ENCODE measurements at places on chromosomes 6 and 20.

DNA sequence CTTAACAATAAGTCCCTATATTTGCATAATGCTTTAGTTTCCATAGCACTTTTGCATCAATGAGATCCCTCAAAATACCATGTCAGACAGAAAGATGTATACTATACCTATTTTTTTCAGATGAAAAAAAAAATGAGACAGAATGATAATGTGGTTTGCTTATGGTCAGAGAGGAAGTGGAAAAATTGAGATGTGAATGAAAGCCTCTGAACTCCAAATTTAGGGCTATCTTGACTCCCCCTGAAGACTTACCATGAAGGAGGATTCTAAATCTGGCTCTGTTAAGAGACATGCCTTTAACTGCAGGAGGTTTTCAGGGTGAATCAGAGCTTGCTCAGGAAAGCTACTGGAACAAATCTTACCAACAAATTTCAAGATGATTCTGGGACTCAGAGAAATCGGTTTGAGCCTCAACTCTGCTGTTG, 176.2 kb downstream of the ISM1 start:
- no peak for DNase-seq

DNA sequence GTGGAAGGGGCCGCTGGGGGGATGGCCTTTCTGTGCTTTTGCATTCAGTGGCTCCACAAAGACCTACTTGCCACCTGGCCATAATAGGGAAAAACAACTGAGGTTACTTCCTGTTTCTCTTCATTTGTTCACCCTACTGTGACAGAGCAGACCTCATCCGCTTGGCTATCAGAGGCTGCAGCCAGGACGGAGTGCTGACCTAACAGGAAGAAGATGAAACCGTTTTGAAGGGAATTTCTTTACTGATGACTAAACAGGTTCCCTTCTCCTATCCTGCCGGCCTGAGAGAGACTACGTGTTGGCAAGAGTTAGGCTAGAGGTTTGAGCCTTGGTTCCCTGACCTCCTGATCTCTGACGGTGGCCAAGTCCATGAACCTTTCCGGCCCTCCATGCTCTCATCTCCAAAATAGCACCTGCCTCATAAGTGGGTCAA, 21.3 kb downstream of the PRR18 start:
- DNase-seq, result no peak

GRCh38 chr6:111848262-111848812, 24.9 kb downstream of the FYN start:
- DNase-seq, result no peak

DNA sequence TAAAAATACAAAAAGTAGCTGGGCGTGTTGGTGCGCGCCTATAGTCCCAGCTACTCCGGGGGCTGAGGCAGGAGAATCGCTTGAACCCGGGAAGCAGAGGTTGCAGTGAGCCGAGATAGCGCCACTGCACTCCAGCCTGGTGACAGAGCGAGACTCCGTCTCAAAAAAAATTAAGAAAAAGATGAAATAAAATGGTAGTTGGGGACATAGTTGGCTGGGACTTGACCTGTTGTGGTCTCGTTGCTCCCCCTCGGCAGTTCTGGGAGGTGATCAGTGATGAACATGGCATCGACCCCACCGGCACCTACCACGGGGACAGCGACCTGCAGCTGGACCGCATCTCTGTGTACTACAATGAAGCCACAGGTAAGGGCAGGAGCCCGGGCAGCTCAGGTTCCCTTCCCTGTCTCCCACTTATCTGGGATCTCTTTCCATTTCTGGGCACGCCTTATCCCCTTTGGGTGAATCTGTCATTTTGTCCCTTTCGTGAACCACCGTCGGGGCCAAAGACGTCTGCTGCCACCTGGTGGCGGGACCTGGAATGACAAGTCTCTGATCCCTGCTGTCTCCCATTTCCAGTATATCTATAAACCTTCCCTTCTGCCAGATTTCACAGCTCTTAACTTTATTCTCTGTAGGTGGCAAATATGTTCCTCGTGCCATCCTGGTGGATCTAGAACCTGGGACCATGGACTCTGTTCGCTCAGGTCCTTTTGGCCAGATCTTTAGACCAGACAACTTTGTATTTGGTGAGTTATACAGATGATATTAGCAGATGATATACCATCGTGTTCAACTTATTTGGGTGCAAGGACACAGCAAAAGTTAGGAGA, 2.3 kb downstream of the TUBB start:
- DNase-seq, result peak; percentile 81

DNA sequence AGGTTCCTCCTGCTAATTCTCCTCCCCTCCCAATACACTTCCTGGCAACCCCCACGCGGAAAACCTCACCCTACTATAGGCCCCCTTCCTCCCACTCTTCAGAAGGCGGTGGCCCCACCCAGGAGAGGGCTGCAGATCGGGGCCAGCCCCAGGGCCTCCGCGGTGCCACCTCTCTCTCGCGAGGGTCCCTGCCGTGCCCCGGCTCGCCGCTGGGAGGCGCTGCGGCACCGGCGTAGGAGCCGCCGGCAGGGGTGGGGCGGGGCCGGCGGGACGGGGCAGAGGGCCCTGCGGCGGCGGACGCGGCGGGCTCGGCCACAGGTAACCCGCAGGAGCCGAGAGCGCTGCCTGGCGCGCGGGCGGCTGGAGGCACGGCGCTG, at the start of gene ANKRD6:
Gene ANKRD6 (plus strand): TSS at position 278 of the 377 bp plus-strand sequence. CDS start 133,825 bp downstream, outside the sequence.
- peak; percentile 63 for DNase-seq

- no peak for DNase-seq
These were observed 682.1 kb upstream of the MAP3K7 start for GRCh38 chr6:91268941-91269340.

DNA sequence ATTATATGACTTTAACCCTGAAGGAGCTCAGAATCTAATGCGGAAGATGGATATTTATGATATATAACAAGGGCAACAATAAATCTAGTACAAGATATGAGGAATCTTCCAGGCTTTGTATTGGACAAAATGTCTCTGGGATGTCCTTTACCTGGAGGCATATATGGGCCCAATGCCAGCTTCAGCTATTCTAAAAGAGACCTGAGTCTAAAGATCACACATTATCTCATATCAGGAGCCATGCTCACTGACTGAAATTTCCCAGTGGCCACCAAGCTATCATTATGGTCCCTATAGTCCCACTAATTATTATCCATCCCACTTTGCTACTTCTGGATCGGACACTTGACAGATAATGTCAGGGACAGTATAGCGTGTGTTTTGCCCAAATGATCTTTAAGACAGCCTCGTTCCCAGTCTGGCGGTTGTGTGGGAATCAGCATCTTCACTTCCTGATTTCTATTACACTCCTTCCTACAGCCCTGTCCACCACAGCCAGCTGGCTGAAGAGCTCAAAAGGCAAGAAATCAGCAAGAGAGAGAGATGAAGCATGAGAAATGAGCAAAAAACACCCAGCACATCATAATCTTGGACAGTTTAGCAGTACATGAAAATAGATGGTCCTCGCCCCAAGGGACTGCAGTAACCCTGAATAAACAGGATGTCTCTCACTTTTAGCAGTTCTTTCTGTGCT, 34.9 kb downstream of the KLHL31 start:
- no peak for DNase-seq

DNA sequence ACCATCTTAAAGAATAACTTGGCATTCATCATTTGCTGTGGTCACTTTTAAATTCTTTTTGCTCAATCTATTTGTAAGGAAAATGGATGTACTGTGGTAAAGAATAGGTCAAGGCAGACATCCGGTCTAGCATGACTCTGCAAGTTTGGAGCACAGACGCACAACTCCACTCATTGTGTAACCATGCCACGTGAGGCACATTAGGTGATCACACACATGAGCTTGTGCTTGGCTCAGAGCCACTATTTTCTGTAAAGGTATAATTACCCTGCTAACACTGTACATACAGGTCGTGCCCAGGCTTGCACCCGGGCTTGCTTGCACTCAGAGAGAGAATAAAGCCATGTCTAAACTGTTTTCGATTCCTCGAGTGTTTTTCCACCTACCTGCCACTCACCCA, 1289.1 kb upstream of the ADGRB3 start:
- no peak for DNase-seq

- DNase-seq, result no peak
These were observed 63.7 kb downstream of the CTNNBL1 start for GRCh38 chr20:37757550-37757949.

GRCh38 chr6:4973982-4974745, 29.7 kb downstream of the RPP40 start:
- no peak for DNase-seq

GRCh38 chr20:35436177-35436573, 1.9 kb downstream of the GDF5 start:
- DNase-seq, result no peak

- DNase-seq, result peak; percentile 19
These were observed 655 bp upstream of the NDUFAF4 start for GRCh38 chr6:96898241-96898851.

DNA sequence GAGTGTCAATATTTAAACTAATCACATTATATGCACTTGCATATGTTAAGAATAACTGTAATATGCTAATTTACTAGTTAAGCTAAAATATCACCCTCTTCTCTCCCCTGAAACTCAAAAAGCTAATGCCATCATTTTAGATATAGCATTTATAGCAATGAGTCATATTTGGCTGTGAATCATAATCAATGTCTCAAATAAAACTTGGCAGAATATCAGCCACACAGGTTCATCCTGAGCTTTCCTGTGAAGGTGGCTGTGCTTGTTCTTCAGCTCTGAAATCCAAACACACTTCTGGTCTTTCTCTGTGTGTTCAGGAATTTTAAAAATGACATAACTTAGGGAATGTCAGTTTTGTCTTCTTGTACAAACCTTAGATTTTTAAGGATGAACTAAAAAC, 12.8 kb upstream of the PNRC1 start:
- no peak for DNase-seq

DNA sequence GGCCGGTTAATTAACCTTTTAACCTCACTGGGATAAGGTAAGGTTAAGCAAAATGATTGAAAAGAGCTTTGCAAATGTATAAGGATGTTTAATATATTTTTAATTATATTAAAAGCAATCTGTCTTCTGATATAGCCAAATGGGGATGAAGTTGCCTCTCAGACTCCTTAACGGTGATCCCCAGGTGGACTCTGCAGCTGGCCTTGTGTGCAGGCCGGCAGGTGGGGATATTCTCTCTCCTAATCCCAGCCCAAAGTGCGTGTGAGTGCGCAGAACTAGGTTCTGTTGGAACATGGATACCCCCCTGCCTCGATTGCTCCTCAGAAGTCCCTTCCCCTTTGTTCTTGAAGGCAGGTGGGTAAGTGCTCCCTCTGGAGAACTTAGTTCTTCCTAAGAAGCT, 100.0 kb downstream of the NDUFAF5 start:
- DNase-seq, result no peak

- DNase-seq, result peak; percentile 82
These were observed 229.7 kb upstream of the HTR1E start for GRCh38 chr6:86707545-86708120.

DNA sequence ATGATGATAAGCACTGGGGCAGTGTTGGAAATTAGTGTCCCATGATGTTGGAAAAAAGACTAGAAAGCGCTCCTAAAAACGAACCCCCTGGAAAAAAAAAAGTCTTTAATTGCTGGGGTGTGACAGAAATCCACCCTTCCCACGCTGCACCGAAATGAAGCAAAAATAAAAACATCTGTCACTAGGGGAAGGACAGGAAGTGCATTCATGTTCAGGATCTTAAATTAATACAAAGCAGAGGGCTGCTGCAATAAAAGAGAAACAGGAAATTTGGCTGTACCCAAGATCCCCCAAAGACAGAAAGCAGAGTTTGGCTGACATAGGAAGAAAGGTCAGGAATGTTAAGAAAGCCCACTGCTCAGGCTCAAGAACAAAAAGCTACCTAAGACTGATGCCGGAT, 333.9 kb downstream of the TBC1D32 start:
- no peak for DNase-seq

DNA sequence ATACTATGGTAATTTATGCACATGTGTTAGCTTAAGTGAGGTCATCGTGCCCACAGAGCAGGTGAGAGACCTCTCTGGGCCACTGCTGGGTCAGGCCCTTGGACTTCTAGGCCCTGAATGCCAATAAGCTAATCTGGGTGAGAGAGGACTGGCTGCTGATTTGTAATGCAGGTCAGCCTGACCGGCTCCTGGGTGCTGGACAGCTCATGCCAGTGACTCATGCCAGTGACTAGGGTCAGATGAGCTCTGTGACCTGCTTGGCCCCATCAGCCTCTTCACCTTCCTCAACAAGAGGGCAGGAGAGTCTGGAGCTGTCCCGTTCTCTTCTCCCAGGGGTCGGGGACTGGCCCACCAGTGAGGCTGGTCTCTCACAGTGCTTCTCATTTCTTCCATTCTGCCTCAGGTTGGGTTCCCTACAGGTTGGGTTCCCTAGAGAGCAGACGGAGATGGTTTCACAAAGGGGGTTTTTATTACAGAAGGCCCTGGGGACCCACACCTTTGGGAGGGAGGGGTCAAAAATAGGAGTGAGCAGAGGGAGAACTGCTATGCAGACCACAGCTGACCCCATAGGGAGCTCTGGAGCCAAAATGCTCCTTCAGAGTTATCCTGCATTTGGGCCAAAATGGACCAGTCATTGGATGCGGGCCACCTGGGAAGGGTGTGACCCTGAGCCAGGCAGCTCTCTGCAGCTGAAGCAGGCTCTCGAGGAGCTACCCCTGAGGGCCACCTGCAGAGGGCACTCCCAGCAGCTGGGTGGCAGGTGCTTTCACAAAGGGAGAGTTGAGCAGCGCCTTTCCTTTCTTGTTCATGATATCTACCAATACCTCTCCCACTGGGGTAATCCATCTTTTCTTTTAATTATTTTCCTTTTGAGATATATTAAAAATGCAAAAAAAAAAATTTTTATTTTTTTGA, 2.2 kb upstream of the OXT start:
- DNase-seq, result no peak

DNA sequence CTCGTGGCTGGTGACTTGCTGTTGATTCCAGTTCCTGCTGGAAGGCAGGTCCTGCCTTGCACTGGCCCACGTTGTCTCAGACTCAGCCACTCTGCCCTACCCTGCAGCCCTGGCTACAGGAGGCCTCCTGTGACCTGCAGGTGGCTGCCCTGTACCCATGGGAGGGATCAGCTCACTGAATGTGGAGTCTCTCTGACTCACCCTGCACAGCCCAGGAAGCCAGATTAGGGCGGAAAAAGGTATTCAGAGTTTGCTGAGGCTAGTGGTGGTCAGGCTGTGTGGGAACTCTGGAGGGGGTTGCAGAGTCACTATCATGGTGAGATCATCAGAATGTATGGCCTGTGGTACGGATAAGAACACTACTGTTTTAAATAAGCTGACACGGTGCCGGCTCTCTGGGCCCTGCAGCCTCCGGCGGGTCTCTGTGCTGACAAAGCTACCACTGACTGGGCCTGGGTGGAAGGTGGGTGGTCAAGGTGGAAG, 24.7 kb upstream of the PYGB start:
- no peak for DNase-seq

GRCh38 chr6:139135578-139136545, 982 bp downstream of the HECA start:
- peak; percentile 37 for DNase-seq

GRCh38 chr20:21564127-21564773, 50.4 kb upstream of the NKX2-2 start:
- DNase-seq, result peak; percentile 30

- DNase-seq, result no peak
These were observed 36.6 kb upstream of the HDAC2 start for GRCh38 chr6:114007516-114007915.

DNA sequence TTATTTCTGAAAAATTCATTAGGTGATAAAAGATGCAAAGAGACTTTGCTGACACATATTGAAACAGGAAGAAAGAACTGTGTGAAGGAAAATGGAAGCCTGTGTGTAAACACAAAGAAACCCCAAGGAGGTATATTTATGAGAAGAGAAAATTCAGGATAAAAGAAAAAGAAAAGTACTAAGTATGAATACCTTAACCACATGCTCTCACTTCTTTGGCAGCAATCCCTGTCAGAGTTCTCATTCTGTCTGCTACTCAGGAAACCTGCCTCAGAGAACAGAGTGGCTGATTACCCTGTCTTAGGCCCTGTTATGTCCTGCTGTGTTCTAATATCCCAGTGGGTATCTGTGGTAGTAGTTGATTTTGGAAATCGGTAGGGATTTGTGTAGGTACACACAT, 457.9 kb downstream of the TBC1D32 start:
- DNase-seq, result no peak
